ENCODE measurements at places on chromosomes 5 and 9.

DNA sequence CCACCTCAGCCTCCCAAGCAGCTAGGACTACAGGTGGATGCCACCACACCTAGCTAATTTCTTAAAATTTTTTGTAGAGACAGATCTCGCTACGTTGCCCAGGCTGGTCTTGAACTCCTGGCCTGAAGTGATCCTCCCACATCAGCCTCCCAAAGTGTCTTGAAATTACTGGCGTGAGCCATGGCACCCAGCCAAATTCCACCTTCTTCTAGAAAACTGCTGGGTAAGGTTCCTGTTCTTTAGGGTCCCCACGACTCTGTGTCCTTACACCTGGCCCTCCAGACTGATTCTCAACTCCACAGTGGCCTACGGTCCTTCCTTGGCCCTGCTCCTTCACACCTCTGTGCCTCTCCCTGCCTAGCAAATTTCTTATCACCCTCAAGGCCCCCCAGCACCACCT is 1.9 kb downstream of the MAPK9 start:
- DNase-seq, result no peak

DNA sequence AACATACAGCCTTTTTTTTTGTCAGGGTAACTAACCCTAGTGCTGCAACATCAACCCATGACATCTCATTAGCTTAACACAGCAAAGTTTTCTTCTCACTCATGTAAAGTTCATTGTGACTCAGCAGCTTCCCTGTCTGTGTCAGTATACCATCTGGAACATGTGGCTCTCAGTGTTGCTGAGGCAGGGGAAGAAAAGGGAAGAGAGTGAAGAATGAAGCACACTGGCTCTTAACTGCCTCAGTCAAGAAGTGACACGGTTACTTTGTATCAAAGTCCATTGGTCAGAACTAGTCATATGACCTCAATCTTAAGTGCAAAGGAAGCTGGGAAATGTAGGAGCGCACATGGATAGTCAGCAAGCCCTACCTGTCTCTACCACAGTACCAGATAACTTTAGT is 185.0 kb upstream of the ELL2 start:
- DNase-seq, result no peak

DNA sequence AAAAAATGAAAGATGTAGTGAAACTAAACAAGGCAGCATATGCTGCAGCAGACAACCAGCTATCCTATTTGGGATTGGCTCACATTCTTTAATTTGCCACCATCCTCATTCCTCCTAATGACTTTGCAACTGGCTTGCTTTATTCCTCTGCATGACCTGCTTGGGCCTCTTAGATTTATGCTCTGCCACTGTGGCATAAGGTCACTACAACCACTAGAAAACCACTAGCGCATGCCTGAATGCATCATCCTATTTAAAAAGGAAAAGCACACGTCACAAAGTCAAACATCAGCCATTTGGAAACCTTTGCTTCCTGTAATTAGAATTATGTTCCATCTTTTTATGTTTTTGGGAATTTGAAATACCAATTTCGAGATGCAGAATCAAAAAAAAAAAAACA is 40.8 kb upstream of the CCDC152 start:
- no peak for DNase-seq

DNA sequence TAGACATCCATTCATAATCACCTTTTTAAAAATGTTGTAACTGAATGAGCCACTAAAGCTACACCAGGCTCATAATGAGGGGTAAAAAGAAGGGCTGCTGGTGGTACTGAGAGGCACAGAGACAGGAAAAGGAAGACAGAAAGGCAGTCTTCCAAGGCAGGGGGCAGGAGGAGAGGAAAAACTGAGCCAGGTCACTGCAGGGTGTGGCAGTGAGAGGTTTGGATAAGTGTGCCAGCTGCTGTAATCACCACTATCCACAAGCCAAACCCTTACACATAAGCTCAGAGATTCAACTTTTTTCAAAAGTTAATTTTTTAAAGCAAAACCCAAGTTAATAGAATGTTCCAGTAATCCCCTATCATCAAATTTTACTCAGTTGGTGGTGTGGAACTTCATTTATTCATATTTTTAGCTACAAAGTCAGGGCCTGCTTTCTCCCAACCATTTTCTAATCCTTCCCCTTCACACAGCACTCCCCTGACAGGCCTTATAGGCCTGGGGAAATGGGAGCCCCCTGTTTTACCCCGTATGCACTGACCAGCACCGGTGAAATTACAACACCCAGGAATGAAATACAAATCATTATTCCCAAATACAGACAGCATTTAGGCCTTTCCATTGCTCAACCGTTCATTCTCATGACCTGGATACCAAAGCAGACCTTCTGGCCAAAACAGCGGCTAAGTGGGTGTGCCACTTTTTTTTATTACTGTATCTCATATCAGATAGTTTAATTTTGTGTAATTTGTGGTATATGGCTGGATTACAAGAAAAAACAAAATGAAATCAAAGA is 76.3 kb downstream of the EFNA5 start:
- DNase-seq, result no peak

DNA sequence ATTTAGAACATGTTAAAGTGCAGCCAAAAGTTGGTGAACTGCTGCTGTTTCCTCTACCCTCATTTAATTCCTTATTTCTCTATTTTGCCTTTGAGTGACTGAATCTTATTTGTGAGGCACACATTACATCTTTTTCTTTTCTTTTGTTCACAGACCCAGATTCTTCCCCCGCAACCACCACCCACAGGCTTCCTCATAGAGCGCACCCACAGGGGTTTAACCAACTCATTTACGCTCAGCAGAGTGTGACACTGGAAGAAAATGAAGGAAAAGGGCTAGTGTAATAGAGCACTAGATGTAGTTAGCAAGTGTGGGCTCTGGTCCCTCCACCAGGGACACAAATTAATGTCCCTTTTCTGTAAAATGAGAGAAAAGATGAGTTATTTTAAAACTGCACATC is 200.7 kb downstream of the PARP8 start:
- no peak for DNase-seq
